Activated CD4-positive, alpha-beta T cell treated with anti-CD3 and anti-CD28 coated beads for 1 hour (primary cell): ENCODE measurements at places on chromosomes 6 and 20.

GRCh38 chr6:46312654-46313053, 141.9 kb upstream of the ENPP5 start:
- DNase-seq = no peak

- DNase-seq = no peak
Observed at GRCh38 chr6:142011156-142011555, 121.6 kb upstream of the GJE1 start.

DNA sequence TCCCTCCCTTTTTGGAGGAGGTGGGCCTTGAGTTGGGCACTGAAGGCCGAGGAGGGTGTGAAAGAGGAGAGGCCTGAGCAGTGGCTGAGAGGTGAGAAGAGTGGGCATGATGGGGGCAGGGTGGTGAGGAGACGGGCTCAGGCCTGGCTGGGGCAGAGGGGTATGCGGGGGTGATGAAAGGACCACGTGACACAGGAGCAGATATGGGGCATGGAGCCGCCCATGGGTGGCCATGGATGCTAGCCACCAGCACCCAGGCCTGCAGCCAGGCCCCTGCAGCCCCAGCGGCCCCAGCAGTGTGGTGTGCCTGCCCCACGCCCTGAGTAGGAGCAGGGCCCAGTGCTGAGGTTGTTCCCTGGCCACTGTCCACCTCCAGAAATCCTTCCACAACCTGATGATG, 26.5 kb downstream of the UQCC2 start:
- no peak for DNase-seq

DNA sequence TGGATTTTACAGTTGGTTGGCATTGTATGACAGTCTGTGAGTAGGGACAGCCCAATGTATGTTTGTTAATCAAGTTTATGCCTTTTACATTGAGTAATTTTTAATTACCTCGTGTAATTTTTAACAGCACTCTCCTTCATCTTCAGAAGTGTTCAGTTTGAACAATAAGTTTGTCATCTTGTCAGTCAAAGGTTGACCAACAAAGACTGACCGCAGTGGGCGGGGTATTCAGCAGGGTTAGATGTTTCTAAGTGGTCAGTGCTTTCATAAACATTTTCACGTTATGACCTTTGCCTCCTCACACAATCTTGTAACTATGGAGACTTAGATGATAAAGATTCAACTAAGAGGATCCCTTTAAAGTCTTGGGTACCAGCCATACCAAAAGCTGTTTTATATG, 40.8 kb downstream of the GFRA4 start:
- DNase-seq = no peak

GRCh38 chr20:23228912-23229311, 121.7 kb upstream of the NXT1 start:
- no peak for DNase-seq

DNA sequence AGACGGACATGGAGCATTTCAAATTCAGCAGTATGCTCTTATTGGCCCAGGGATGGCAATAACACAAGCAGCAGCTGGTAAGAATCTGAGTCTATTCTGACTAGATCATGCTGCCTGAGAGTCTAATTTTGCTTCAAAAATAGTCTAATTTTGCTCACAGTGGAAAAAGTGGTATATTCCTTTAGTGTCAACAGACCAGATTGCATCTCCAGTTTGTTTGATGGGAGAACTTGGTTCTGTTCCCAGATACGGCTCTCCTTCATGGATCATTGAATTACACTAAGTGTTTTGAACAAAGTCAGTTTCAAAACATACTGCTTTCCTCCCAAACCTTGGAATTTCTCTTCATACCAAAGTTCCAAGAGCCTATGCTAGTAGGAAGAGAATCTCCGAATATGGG, 586.1 kb downstream of the RNF144B start:
- no peak for DNase-seq

DNA sequence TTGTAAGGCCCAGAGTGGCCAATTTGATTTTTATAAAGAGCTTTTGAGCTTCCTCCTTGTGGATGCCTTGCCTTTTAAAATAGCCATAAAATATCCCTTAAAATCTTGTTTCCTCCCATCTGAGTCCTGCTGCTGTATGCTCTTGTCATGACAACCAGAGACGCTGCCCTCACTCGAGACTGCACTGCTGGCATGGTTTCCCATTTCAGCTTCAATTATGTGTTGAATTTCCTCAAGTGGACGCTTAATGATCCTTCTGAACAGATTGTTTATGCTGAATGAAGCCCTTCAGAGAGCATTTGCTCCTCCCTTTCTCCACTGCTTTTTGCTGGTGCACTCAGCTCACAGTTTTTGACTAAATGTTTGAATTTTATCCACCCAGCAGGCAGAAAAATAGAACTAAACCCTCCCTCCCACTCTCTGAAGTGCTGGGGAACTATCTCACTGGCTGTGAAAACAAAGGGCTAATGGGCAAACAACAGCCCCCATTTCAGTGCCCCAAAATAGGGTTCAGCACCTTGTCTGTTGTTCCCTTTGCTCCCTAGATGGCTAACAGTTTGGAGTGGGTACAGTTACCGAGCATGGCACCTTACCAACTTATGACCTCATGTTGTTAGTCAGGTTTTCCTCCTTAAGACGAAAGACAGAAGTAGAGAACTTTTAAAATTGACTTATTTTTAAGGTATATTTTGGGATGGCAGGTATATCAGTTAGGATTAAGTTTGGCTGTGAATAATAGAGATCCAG, 45.5 kb upstream of the RNF8 start:
- DNase-seq = no peak

DNA sequence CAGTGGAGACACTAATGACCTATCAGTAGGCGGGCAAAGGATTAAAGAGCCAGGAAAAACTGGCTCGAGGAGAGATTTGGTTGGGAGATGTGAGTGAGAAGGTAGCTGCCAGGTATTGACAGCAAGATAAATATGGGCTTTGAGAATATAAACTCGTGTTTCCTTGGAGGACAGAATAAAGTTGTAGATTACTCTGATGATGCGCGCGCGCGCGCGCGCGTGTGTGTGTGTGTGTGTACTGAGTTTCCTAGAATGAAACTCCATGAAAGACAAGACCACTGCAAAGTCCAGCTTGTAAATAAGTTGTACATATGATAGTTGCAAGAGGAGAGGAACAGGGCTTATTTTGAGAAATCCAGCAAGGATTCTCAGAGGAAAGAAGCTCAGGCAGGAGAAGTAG, 13.3 kb upstream of the TREM2 start:
- DNase-seq = no peak
